OCI-LY7 (cell line): ENCODE measurements at places on chromosomes 4 and X. TPM values are rescaled to one million over a fixed set of nuclear protein-coding genes. Genes with fewer than 3 reads are reported as not detected.

RASL11B gene
- not detected in 2 replicates for total RNA-seq

DYNLT3 gene
- 18.6 and 21.8 TPM in 2 replicates for total RNA-seq

- DNase-seq: no peak
Measured at GRCh38 chr4:3644849-3645627, 112.8 kb upstream of the LRPAP1 start.

GRCh38 chr4:53744446-53745160 is 153.3 kb upstream of the LNX1 start:
- DNase-seq: peak; percentile 74

GRCh38 chr4:115213716-115214115 is 100.3 kb upstream of the NDST4 start:
- DNase-seq: no peak

- DNase-seq: peak; percentile 36
Measured at GRCh38 chr4:80540785-80541469, 205.4 kb downstream of the CFAP299 start.

DNA sequence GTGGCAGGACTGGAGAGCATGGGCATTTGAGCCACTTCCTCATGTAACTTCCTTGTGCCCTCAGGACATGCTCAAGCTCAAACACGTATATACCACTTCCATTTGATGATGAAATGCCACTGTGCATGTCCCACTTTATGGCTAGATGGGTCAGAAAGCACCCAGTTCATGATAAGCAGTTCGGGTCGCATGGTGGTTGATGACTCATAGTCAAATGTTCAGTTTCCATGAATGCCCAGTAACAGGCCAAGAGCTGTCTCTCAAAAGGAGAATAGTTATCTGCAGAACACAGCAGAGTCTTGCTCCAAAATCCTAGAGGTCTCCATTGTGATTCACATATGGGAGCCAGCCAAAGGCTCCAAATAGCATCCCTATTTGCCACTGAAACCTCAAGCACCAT is 48.9 kb upstream of the SPIN3 start:
- DNase-seq: no peak

DNA sequence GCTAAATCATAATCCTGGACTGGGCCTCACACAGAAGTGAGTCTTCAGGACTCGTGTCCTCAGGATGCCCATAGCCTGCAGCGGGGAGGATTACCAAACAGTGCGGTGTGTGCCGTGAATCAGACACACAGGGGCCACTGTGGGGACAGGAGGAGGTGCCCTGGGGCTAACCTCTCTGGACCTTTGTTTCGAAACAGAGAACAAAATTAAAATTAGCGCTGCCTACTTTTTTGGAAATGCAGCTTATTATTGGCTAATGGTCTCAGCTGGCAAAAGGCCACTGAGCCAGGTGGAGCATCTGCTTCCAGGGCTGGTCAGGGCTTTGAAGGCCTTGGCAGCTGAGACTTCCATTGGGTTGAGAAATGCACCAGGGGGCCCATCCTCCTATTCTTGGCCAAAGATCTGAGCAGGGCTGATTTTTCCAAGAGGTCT is 236.2 kb downstream of the EVC2 start:
- no peak for DNase-seq

DNA sequence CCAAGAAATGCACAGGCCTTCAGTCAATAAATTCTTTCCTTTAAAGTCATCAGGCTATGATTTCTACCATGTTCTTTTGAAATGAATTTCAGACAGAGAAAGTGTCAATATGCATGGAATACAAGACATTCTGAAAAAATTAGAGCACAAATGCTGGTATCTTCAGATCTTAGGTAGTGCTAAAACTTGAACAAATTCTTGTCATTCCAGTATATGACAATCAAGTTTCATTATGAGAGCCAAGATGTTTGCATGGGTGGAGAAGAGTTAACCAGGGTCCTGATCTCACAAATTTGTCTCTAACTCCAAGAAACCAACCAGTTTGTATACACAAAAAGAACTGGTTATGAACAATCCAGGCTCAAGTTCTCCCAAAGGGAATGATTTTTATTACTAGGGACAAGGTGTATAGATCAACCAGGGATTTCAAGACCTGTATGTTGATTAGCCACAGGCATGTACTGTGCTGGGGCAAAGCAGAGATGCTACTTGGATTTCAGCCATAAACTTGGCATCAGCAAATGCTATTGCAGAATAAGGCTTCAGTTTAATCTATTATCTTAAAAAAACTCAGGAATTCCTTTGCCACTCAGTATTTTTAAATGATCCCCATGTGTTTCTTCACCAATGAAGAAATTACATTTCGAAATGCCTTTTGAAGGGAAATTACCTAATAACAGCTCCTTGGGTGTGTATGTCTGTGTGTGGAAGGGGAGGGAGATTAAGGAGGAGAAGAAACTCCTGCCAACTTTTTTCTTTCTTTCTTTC is 69.7 kb downstream of the FANCB start:
- DNase-seq: no peak

GRCh38 chr4:33134366-33134765 is 2414.2 kb downstream of the PCDH7 start:
- DNase-seq: no peak

- no peak for DNase-seq
Measured at GRCh38 chr4:90081432-90082144, 45.6 kb upstream of the CCSER1 start.

- DNase-seq: no peak
Measured at GRCh38 chr4:150849016-150849415, 166.1 kb downstream of the LRBA start.
